ENCODE measurements at places on chromosomes 1 and 21. TPM values are rescaled to one million over a fixed set of nuclear protein-coding genes. Genes with fewer than 3 reads are reported as not detected.

Gene LCE2A
- not detected for total RNA-seq

Gene TENT5C
- 8.1 TPM for total RNA-seq

Gene EPB41
- 71.7 TPM for total RNA-seq

Gene C1orf115
- total RNA-seq, result 28.3 TPM

Gene ZSWIM5
- total RNA-seq, result 4.4 TPM

Gene SERPINC1
- total RNA-seq, result 1.2 TPM

Gene SH2D2A
- 5.4 TPM for total RNA-seq

Gene DCDC2B
- not detected for total RNA-seq

Gene ATP13A2
- 87.1 TPM for total RNA-seq

Gene EPHX1
- total RNA-seq, result 231 TPM

Gene BSND
- total RNA-seq, result not detected

Gene AK5
- 1.2 TPM for total RNA-seq

Gene ZNF683
- 2.9 TPM for total RNA-seq

Gene SPOCD1
- total RNA-seq, result 1.8 TPM

Gene PTCH2
- total RNA-seq, result 1.9 TPM

Gene KCNC4
- total RNA-seq, result 25.5 TPM

Gene EVA1B
- total RNA-seq, result 30.3 TPM

Data from mucosa of gallbladder (tissue), 1 donor.